ENCODE measurements at places on chromosomes 5 and 9. TPM values are rescaled to one million over a fixed set of nuclear protein-coding genes. Genes with fewer than 3 reads are reported as not detected.

DNA sequence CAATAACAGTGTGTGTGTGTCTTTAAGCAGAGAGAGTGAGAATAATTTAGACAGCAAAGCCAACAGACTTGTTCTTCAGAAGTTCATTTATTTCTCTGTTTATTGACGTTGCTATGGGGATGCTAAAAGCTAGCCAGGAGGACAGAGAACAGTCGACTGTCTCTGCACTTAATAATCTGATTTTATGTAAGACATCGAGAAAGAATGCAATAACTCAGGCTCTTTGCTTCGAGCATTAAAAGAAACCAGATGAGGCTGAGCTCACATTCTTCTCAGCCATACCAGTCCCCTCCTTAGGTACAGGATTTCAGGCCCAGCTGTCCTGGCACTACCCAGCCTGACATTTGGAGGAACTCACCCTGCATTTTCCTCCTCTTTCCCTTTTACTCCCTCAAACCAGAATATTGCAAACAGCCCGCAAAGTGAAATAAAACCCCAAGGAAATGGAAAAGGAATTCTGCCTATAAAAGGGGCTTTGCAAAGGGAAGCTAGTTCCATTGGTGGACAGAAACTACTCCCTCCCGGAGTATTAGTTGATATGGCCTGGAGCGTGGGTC is 44.5 kb upstream of the DPYSL3 start:
- peak overlapping the region; percentile 97 for H3K27ac ChIP-seq
- peak overlapping the region; percentile 55 for H3K4me3 ChIP-seq
- DNase-seq = no peak

DNA sequence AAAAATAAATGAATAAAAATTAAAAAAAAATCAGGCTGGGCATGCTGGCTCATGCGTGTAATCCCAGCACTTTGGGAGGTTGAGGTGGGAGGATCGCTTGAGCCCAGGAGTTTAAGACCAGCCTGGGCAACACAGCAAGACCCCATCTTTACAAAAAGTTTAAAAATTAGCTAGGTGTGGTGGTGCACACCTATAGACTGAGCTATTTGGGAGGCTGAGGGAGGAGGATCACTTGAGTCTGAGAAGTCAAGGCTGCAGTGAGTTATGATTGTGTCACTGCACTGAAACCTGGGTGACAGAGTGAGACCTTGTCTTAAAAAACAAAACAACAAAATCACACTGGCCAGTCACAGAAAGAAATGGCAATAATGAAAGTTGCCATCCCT is 3.4 kb upstream of the CNTRL start:
- no peak for DNase-seq

DNA sequence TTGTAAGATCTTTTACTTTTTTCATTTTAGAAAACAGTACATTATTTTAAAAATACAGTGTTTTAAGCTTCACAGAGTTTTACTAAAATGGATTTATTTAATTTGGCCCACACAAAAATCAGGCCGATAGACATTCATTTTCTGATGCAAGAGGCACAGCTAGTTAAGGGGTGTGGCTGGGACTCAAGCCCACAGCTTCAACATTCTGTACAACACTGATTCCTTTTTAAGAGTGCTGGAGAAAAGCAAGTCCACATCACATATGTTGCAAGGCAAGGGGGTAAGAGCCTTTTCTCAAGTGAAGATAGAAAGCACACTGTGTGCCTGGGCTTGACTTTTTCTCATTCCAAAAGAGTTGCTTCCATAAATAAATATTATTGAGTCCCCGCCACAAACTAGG is 195.9 kb downstream of the RFK start:
- DNase-seq = no peak
- no peak overlapping the region for H3K27ac ChIP-seq
- peaks cover 11% of the 10 kb centered on the region for H3K4me1 ChIP-seq
- no peak overlapping the region for H3K4me3 ChIP-seq
- H3K36me3 ChIP-seq = peaks cover under 1% of the 10 kb centered on the region

Gene FOXD4L4
- not detected for total RNA-seq

- no peak overlapping the region for H3K4me3 ChIP-seq
- DNase-seq = no peak
- no peaks in the 10 kb centered on the region for H3K27me3 ChIP-seq
- H3K27ac ChIP-seq = no peak overlapping the region
- H3K4me1 ChIP-seq = no peaks in the 10 kb centered on the region
These were observed 221.2 kb downstream of the DMRT2 start for GRCh38 chr9:1271367-1271766.

- H3K36me3 ChIP-seq = peaks cover 9% of the 10 kb centered on the region
- peaks cover 3% of the 10 kb centered on the region for H3K4me1 ChIP-seq
- no peak overlapping the region for H3K4me3 ChIP-seq
- H3K27me3 ChIP-seq = no peaks in the 10 kb centered on the region
These were observed 263.5 kb downstream of the ARHGAP26 start for GRCh38 chr5:143033535-143034250.

DNA sequence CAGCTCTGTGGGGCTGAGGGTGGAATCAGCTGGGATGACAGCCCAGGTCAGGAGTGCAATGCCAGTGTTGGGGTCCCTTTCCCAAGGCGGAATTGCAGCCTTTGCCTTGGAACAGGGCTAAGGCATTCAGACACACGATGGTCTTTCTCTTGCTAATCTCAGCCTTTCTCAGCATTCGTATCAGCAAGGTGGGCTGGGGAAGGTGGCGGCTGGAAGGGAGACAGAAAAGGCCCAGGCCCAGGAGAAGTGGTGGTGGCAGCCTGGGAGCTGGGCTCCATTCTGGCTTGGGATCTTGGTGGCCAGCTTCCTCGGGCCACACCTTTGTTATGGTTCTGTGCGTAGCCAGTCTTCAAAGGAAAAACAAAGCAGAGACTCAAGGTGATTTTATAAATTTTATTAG is 1.1 kb upstream of the ARHGEF28 start:
- H3K27ac ChIP-seq = peak overlapping the region; percentile 52
- peaks cover 39% of the 10 kb centered on the region for H3K4me1 ChIP-seq
- no peaks in the 10 kb centered on the region for H3K27me3 ChIP-seq
- peak overlapping the region; percentile 33 for H3K4me3 ChIP-seq
- DNase-seq = no peak

All from osteocyte (in vitro differentiated cells).